ENCODE measurements at places on chromosomes 2 and 18. TPM values are rescaled to one million over a fixed set of nuclear protein-coding genes. Genes with fewer than 3 reads are reported as not detected.

SP140L gene
- total RNA-seq, result 44.1 TPM

- H3K27me3 ChIP-seq, result peaks cover 13% of the 10 kb centered on the region
- H3K36me3 ChIP-seq, result no peaks in the 10 kb centered on the region
- H3K27ac ChIP-seq, result no peak overlapping the region
Measured at GRCh38 chr2:170235860-170236679, 58.1 kb downstream of the MYO3B start.

DNA sequence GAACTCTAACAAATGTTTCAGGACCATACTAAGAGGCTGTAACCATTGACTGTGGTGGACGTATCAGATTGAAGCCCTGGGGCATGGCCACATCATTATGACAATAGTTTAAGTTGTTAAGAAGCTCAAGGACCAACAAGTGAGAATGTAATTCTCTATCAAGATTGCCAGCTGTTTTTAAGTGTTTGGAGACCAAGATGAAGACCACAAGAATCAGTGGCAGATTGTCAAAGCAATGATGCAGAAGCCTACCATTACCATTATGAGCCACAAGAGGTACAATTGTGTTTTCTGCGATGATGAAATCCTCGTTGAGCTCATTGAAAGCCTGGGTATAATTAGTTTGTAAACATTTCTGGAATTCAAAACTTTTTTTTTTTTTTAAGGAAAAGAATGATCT is 261.1 kb upstream of the ZEB2 start:
- no peaks in the 10 kb centered on the region for H3K36me3 ChIP-seq
- H3K4me1 ChIP-seq, result no peaks in the 10 kb centered on the region
- no peak overlapping the region for H3K27ac ChIP-seq
- no peak overlapping the region for H3K4me3 ChIP-seq

GRCh38 chr2:120683081-120683480 is 52.6 kb upstream of the GLI2 start:
- DNase-seq, result no peak
- peaks cover 2% of the 10 kb centered on the region for H3K4me1 ChIP-seq
- H3K27ac ChIP-seq, result no peak overlapping the region
- no peaks in the 10 kb centered on the region for H3K36me3 ChIP-seq
- peaks cover 3% of the 10 kb centered on the region for H3K27me3 ChIP-seq
